ENCODE measurements at places on chromosomes 12 and 14. TPM values are rescaled to one million over a fixed set of nuclear protein-coding genes. Genes with fewer than 3 reads are reported as not detected.

The CCDC38 gene
- polyA plus RNA-seq: not detected

The CACNA2D4 gene
- not detected for polyA plus RNA-seq

The KLRC4 gene
- polyA plus RNA-seq: 8.2 TPM

The MYF6 gene
- not detected for polyA plus RNA-seq

The ENDOU gene
- polyA plus RNA-seq: not detected

The SLC5A8 gene
- polyA plus RNA-seq: 0.12 TPM
